Amniotic stem cell (primary cell): ENCODE measurements at places on chromosomes 4 and X.

DNA sequence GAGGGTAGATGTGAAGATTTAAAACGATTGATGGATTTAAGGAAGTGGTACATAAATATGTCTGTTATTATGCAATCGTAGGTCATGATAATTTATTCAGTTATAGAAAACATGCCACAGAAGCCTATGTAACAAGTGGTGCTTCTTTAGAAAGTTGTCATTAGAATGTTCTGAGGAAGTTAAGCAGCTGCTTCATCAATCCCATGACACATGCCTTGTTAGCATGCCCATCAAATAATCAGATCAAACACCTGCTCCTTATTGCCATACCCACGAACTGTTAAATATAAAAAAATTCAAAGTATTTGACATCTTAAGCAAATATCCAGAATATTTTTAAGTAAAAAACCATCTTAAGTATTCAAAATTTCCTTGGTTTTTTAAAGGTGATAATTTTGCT, 76.4 kb upstream of the MYOZ2 start:
- DNase-seq = no peak

- DNase-seq = no peak
Measured at GRCh38 chr4:120481756-120482155, 415.1 kb upstream of the MAD2L1 start.

DNA sequence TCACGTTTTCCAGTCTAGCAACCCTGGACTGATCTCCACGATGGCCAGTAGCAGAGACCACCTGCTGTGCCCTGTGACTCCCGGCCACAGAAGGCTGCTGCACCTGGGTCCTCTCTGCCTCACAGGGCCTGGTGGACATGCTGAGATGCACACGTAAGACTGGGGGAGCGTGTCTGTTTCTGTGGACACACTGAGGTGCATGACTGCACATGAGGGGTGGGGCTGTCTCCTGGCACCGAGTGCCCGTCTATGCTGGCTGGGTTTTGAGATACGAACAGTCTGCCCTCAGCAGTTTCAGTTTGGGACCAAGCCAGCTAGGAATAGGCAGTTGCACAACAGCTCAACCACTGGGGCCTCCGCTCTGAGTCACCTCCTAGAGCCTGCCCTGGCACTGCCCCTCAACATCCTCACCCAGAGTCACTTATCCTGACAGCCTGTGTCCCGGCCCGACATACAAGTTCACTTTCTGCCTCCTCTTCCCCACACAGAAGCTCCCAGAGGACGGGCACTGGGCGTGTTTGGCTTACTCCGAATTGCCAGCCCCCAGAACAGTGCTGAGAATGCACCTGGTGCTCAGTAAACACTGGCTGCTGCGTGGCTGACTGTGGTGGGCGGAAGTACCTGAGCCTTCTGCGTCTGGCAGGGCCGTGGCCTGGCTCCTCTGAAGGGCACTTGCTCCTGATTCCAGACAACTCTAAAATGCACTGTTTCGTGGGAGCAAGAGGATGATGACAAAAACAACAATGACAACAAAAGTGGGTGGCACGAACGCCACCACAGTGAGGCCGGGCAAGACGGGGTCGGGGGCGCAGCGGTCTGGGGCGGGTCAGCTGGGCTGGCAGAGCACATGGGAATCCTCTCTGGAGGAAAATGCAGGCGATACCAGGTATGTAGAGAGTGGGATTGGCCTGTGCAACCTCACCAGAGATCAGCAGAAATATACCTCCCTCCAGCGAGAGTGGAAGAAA, 30.9 kb downstream of the RNF212 start:
- DNase-seq = peak; percentile 59

- DNase-seq = no peak
Measured at GRCh38 chr4:26912810-26913209, 52.2 kb downstream of the STIM2 start.

GRCh38 chr4:1179089-1179441, 6.7 kb upstream of the SPON2 start:
- DNase-seq = no peak

- DNase-seq = no peak
Measured at GRCh38 chr4:136306361-136306760, 1225.9 kb downstream of the PCDH18 start.

DNA sequence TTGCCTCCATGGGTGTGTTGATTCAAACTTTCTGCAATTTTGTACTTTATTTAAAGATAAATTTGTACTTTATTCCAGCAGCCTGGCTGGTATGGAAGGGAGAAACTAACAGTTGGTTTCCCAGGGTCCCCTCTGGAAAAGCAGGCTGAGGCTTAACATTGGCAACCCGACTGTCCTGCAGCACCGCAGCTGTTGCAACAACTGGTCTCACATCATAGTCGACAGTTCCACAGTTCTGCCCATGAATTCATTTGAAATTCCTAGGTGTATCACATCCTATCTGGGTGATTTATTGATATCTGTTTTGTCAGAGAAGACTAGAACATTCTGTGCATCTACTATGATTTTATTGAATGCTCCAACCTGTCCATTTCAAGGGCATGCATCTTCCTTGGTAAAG, 98.8 kb upstream of the GATB start:
- no peak for DNase-seq

GRCh38 chr4:121015421-121015820, 56.9 kb downstream of the NDNF start:
- no peak for DNase-seq

GRCh38 chr4:174628191-174628590, 105.9 kb upstream of the HPGD start:
- no peak for DNase-seq

DNA sequence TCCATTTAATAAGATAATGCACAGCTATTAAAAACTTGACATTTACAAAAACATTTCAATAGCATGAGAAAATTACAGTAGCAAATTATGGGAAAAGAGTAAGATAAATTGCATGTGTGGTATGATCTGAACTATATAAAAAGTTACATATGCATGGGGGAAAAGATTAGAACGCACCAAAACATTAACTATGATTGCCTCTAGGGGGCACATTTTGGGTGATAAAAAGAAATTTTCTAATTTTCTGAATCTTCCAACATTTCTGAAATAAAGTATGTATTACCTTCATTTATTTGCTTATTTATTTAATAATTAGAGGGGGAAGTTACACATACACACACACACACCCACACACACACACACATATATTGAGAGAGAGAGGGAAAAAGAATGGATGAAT, 19.6 kb upstream of the KDM5C start:
- DNase-seq = no peak

DNA sequence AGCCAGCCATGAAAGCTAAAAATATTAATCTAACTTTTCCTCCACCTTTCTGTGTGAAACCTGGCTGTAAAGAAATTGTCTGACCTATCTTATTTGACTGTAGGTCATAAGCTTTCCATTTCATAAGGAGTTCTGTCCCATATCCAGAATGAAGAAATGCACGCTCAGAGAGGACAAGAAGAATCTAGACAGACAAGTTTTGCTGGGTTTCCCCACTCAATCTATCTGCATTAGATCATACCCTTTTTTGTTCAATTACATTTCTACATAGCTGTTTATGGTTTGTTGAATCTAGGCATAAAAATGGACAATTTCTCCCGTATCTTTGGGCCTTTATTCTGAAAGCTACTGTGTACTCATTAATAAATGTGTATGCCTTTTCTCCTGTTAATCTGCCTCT, 1495.1 kb downstream of the C4orf33 start:
- no peak for DNase-seq

GRCh38 chrX:67723580-67724351, 179.9 kb downstream of the AR start:
- DNase-seq = no peak

GRCh38 chrX:104370089-104370488, 115.4 kb upstream of the ESX1 start:
- no peak for DNase-seq

GRCh38 chr4:3775005-3775404, 8.8 kb downstream of the ADRA2C start:
- no peak for DNase-seq

DNA sequence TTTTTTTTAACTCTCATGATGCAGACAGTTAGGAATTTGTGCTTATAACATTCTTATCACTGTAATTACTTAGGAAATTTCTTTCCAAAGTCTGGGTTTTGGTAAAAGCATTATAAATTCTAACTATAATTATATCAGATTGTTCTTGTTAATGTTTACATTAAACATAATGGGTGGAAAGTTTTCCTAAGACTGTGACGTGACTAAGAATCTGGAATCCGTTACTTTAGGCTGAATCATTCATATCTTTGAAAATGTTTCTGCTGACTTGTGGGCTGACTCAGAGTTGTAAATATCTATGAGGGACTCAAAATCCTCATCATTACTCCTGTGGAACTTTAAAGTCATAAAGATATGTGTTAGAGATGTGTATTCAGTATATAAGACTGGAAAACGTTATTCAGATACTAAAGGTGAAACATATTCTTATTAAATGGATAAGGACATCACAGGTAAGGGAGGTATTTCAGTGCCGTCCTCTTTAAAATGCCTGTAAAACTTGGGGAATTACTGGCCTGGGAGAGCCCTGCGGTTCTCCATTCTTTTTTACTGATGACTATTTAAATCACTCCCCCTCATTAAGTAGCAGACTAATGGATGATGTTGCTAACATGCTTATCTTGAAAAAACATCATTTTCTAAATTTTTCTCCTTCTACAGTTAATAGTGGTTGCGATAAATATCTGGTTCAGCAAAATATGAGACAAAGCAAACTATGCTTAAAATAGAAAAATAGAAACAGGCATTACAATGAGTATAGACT, 159.0 kb downstream of the DCLK2 start:
- peak; percentile 86 for DNase-seq

DNA sequence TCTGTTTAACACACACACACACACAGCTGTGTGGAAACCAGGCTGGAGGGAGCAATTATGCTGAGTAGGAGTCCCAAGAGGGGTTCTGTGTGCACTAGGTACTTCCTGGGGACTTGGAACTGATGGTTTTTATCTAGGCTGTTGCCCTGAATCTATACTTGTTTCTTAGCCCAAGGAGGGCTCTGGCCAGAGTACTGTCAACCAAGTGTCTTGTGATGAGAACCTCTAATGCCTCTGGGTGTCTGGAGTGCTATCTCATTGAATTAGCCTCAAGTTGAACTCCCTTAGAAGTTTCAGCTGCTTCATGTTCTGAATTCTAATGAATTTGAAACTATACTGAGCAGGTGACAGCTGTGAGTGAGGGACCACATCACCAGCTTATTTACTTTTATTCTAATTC, 16.6 kb downstream of the ARHGAP24 start:
- no peak for DNase-seq

GRCh38 chrX:149898554-149898953, 17.6 kb downstream of the MAGEA8 start:
- no peak for DNase-seq

DNA sequence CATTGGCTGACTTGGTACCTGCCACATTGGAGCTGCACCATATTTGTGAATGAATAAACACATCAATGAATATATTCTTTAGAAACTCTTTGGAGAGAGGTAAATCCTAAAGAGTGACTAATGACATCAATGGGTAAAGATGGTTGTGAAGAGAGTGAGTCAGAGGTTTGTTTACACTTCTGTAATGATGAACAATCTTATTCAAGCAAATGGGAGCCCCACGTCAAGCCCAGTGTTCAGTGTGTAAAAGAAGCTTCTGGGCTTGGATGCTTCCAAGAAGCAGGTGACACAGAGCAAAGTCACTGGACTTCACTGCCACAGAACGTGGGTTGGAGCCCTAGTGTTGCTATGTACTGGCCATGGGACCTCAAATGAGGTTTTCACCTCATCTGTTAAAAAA, 319.0 kb downstream of the STK32B start:
- no peak for DNase-seq
